NCI-H1694 treated with DMSO at 0.1 percent for 48 hours (cell line): ENCODE measurements at places on chromosomes 4 and X.
A peak's percentile ranks its signal among the peaks of the same experiment; 100 is the strongest.

GRCh38 chr4:5940470-5941203, 47.8 kb upstream of the CRMP1 start:
- no peak for DNase-seq

- peak; percentile 39 for DNase-seq
Measured at GRCh38 chr4:732911-733630, 27.4 kb downstream of the PCGF3 start.

DNA sequence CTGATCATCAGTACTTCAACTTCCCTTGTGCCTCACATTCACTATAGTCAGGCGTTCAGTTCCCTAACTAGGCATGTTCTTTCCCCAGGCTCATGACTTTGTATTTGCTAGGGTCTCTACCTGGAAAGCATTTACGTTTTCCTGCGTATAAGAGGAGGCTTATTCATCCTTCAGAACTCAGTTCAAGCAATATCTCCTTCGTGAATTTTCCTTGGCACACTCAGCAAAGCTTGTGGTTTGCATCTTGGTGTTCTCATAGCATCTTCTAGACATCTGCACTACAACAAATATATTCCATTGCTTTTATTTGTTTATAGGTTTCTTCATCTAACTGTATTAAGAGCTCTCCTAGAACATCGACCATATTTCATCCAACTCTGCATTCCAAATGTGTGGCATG, 2.6 kb downstream of the CXCL6 start:
- no peak for DNase-seq

DNA sequence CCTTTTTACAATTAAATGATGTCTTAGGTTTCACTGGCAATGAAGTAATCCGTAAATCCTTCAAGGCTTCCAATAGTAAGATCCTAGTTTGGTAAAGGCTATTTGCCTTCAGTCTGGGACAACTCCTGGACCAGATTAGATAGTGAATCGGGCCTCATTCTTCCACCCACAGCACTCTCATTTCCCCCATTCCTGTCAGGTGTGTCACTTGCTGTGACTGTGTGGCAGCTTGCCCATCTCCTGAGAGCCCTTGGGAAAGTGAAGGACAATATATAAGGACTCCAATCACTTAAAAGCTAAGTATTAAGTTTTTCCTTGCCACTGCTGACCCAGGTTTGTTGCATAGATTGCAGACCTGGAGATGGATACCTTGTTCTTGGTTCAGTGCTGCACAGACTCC, 3.3 kb upstream of the GASK1B start:
- no peak for DNase-seq
